PC-9 (cell line): ENCODE measurements at places on chromosomes 2 and 18.
A peak's percentile ranks its signal among the peaks of the same experiment; 100 is the strongest.

DNA sequence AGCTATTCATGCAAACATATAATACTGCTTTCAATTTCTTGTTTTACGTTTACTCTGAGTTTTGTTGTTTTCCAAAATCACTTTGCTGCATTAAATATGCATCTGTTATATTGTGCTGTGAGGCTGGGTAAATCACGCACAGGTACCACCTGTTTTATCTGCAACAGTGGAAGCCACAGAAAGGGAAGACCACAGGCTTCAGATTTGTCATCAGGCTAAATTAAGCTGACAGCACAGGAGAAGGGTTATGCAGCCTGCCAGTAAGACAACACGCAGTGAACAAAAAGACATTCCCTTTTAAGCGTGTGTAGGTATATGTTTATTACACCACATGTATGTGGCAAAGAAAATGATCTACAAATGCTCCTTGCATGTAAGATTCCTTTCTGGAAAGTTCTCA lies 38.2 kb downstream of the ZNF516 start:
- DNase-seq: no peak

DNA sequence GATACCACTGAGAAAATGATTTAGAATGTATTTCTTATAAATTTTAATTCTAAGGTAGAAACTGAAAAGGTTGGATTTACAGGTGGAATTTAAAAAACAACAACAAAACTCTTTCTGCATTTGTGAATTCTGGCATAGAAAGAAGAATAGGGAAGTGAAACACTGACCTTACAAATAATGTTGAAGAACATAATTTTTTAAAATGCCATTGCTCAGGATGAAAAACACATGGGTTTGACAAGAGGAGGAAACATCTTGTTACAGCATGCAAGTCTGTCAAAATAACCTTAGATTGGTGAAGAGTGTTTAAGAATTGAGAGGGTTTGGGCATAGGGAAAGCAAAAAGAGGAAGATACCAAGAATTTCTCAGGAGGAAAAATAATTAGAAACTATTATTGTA lies 184.3 kb downstream of the UBE2E3 start:
- no peak for DNase-seq

GRCh38 chr2:128304715-128305554 lies 13.7 kb downstream of the HS6ST1 start:
- DNase-seq: peak; percentile 95

DNA sequence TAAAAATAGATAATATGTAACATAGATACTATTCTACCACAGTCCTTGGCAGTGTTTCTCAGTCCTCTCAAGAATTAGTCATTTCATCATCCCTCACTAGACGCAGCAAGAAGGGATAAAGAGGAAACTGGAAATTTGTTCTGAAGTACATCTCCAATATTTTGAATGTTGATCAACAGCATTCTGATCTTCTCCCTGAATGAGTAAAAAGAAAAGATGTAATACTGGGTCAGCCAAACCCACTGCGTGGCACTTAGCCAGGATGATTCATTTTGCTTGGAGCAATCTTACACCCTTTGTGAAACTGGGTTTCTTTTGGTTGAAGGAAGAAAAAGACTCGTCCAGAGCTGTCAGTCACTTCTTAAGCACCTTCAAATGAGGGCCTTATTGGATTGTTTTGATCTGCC lies 54.1 kb downstream of the TAF1B start:
- peak; percentile 90 for DNase-seq

- peak; percentile 30 for DNase-seq
Measured at GRCh38 chr2:144324446-144325045, 195.4 kb downstream of the ZEB2 start.
